Fibroblast of lung (primary cell): ENCODE measurements at places on chromosomes 16 and 17. TPM values are rescaled to one million over a fixed set of nuclear protein-coding genes. Genes with fewer than 3 reads are reported as not detected.

DNA sequence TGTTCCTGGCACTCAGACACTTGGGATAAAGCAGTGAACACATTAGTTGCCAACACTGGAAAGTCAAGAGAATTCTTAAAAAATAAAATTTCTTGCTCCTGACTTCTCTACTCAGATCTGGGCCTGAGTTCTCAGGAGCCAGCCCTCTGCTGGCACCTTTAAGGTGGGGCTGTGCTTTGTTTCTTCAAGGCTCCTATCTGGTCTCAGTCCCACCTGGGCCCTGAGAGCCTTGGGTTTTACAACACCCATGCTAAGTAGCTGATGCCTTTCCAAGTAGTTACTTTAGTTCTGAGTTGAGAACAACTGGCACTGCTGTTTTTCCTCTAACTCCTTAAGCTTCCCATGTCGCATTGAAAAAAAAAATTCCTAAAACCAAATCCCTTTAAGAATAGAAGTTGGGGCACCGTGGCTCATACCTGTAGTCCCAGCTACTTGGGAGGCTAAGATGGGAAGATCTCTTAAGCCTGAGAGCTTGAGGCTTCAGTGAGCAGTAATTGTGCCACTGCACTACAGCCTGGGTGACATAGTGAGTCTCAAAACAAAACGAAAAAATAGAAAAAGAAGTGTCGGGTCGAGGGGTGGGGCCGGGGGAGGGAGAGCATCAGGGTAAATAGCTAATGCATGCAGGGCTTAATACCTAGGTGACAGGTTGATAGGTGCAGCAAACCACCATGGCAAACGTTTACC is 16.6 kb downstream of the CHAD start:
- no peak for DNase-seq

Gene GNGT2
- polyA plus RNA-seq: 3.7 TPM in 1 of 2 replicates, not detected in the other

Gene KIFC3
- polyA plus RNA-seq: 13.8 and 17.8 TPM in 2 replicates

- DNase-seq: no peak
Observed at GRCh38 chr17:32490101-32490482, 3.3 kb downstream of the CDK5R1 start.

- DNase-seq: no peak
Observed at GRCh38 chr17:41168121-41168520, at the start of gene KRTAP4-3. TSS of gene KRTAP4-3 (minus strand) at chr17:41168221. CDS start at chr17:41168172, 49 bp downstream.

GRCh38 chr17:60158751-60159478 is 9.1 kb downstream of the CA4 start:
- DNase-seq: no peak

DNA sequence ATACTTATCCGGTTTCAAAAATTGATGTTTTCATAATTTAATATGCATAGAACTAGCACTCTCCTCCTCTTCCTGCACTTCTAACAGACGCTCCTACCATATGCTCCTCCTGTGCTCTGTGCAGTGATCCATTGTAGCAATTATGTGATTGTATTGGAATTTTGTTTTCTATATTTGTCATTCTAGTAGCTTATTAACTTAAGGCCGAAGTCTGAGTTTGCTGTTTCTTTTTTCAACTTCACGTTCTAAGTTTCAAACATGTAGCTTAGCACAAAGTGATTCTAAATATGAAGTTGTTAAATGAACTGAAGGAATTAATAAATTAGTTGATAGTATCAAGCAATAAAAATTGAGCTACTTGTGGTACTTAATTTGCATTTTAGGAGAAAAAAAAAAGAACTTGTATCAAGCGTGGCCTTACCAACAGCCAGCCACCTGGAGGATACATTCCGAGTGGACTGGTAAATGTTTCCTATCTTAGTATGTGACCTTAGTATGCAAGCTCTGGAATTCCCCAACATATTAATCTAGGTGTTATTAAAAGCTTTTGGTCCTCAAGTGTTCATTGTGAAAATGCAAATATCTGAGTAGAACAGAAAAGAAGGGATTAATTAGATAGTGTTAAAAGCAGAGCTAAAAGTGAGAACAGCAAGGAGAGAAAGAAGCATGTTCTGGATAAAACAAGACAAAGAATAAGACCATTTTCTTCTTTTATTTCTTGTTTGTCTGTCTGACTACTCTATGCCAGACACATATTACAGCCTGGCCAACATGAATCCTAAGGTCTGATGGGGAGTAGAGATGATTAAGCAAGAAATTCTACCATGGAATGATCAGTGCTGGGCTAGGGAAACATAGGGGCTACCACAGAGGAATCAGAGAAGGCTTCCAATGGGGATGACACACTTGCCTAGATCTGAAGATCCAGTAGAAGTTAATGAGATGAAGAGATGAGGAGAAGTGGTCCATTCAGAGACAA is 290.4 kb upstream of the MON1B start:
- DNase-seq: no peak

DNA sequence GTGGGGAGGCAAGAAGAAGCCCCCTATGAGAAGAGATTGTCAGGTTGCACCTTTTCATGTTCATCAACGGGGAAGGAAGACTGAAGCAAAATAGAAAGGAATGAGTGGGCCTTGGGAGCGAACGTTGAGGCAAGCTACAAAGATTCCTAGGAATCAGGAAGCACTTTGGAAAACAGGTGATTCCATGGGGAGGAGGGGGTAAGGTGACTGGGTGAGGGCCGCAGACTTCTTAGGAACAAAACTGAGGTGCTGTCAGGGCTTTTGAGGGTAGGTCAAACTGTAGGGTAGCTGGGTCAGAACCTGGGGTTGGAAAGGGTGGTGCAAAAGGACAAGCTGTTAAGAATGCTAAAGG is 528 bp downstream of the ITFG1 start:
- DNase-seq: peak; percentile 41

DNA sequence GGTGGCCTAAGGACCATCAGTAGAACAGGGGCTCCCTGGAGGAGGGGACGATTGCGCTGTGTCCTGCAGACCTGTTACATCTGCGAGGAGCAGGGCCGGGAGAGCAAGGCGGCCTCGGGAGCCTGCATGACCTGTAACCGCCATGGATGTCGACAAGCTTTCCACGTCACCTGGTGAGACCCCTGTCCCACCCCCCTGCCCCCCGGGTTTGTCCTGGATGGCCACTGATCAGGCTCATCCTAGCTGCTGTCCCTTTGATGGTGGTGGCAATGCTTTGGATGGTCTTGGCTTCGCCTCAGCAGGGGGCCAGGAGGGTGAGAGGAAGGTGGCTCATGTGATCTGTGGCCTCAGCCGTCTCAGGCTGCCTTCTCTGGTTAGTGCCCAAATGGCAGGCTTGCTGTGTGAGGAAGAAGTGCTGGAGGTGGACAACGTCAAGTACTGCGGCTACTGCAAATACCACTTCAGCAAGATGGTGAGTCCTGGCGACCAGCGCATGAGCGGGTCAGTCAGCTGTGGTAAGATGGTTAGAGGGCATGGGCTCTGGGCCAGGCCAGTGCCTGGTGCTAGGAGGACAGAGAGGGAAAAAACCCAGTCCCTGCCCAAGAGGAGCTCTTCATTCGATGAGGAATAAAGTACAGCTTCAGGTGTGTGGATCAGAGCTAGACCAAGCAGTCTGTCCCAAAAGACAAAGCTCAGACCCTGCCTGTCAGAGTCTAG is 4.2 kb downstream of the MLLT6 start:
- no peak for DNase-seq

DNA sequence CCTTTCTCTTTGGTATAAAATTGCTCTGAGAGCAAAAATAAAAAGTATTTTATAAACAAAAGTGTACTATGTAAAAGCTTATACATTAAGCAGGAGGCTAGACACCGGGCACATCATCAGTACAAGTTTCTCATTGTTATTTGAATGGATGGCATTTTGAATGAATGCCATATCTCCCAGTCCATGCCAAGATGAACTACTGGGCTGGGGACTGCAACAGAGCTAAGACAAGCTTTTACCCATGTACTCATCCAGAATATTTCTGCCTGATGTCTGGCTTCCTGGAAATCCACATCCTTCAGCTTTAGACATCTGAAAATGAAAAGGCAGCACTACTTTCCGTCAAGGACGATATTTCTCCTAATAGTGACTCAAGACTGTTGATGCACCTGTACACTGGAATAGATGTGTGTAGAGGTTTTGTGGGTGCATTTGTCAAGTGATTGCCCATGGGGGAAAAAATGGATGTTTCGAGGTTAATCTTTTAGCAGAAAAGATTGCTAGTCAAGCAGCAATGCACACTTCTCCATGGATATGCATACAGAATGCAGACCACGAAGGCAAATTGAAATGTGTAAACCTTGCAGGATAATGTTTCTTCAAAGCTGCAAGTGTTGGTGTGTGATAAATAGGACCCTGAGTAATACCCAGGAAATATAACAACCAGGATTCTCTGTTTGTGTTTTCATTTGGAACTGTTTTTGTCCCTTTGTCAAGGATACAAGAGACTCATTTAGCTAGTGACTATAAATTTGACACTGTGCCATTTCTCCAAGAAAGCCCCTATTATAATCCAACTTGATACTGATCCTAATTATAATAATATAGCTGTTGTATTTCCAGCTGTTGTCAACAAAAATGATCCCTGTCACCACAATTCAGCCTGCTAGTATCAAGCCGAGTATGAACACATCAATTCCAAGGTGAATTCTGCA is 173.8 kb downstream of the CDH8 start:
- DNase-seq: no peak

DNA sequence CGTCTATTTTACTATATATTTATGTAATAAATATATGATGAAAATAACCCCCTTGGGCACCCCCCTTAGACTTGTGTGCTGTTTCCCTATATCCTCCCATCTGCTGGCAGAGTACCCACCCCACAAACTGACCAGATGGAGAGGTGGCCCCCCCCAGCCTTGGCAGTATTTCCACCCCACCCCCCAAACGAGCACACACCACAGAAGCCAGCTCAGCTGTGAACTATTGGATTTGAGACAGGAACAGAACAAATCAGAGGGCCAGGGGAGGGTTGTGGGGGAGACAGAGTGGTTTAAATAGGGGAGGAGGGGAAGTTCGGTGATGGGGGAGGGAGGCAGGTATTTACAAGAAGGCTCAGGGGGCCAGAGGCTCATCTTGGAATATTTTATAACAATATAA is 7.8 kb downstream of the NR1D1 start:
- DNase-seq: no peak

- DNase-seq: peak; percentile 79
Observed at GRCh38 chr16:88591577-88592021, 21.4 kb downstream of the ZC3H18 start.

GRCh38 chr17:78826836-78827509 is 13.6 kb downstream of the USP36 start:
- no peak for DNase-seq

Gene ASIC2
- polyA plus RNA-seq: 0.08 and 0.16 TPM in 2 replicates

GRCh38 chr16:31148896-31149295 is 970 bp downstream of the PRSS36 start:
- no peak for DNase-seq

- peak; percentile 93 for DNase-seq
Observed at GRCh38 chr17:2157081-2157480, 102.2 kb downstream of the HIC1 start.

Gene GRAPL
- not detected in 2 replicates for polyA plus RNA-seq

DNA sequence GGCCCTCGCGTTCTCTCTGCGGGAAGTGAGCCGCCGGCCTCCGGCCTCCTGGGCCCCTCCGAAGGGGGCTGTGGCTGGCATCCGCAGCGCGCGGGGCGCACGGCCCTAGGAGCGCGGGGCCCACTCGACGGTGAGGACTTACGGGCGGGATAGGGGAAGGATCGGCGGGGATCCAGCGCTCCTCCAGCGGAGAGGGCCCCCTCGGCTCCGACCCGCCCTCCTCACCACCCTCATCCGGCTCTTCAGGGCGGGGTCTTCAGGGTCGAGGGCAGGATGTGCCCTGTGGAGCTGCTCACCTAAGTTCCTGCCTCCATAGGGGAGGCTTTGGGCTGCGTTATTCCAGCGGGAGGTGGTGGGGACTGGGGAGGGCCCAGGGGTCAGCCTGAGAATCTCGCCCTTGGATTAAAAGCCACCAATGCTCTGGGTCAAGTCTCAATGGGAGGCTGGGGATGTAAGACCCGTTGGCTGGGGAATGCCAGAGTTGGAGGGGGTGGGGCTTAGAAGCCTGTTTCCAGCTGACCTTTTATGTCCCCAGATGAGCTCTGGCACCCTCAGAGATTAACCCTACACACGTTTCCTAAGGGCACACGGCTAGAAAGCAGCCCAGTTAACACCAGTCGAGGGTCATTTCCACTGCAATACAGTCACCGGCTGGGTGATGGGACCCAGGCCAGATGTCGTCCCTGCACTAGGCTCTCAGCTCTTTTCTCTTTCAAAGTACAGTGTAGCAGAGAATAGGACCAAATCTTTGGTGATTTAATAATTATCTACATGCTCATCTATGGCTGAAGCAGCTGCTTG is 13.4 kb downstream of the TBX2 start:
- DNase-seq: peak; percentile 28

DNA sequence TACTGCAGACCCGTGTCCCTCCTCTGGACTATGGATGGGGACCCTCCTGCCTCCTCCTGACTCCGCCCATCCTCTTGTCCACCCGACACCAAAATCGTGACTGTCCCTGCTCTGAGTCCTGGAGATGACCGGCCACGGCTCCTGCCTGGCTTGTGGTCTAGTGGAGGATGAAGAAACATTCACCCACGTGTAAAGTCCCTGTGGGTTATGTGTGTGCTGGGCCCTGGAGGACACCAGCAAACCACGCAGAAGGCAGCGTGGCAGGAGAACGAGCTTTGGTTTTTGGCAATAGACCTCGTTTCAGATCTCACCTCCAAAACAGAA is 11.9 kb downstream of the SPNS2 start:
- no peak for DNase-seq

- no peak for DNase-seq
Observed at GRCh38 chr17:50853015-50853615, 13.0 kb downstream of the TOB1 start.

Gene KRTAP9-2
- polyA plus RNA-seq: not detected in 2 replicates

Gene TMC5
- polyA plus RNA-seq: not detected in 2 replicates

DNA sequence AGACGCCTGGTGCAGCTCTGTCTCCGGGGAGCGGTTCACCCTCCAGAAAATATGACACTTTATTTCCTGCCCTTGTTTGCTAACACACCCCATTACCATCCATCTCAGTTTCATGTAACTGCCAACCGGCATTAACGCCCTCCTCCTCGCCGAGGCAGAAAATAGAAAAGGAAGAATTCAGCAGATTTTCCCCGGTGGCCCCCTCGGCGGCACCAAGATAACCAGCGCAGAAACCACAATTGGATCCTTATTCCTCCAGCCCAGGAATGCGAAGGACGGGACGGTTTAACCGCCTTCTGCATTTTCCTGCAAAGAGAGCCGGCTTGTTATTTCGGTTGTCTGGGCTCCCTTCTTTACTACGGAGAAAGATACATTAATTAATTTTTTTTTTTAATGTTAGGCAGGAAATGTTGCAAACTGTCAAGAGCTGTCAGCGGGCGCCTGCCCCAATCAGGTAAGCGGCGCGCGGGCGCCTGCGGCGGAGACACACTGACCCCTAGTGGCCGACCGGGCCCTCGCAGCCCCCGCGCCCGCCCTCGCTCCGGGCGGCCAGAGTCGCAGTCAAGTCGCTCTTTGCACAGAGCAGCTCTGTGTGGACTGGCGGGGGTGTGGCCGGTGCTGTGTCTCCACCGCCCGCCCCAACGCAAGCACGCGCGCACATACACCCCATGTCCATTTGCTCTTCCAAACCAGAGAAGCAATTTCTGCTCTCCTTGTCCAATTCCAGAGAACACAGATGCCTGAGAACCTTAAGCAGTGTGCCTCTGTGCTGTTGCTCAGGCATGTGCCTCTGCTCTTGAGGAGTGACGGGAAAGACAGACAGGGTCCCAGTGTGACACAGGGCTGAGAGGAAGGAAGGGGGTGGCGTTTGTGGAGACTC is 53.6 kb downstream of the C17orf67 start:
- peak; percentile 58 for DNase-seq

GRCh38 chr17:49494986-49495841 is at the start of gene NGFR:
TSS of gene NGFR (plus strand) at chr17:49495293. CDS start at chr17:49495418, 125 bp downstream.
- no peak for DNase-seq
